ELF-1 (cell line): ENCODE measurements at places on chromosomes 12 and 14.

DNA sequence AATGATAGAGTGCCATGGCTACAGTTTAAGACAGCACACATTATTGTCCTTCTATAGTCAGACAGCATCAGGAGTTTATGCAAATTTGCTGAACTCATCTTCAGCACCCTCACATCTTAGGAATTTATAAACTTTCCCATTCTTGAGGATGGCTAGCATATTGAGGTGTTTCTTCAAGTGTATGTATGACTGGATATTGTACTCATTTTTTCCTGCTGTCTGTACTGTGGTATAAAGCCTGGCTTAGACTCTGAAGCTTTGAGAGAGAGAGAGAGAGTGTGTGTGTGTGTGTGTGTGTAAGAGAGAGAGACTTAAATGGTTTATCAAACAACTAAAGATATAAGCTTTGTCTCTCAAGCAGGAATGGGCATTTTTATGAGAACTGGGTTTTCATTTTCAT, 161.6 kb downstream of the PIK3C2G start:
- no peak for DNase-seq

GRCh38 chr12:107484230-107484629, 201.4 kb upstream of the PWP1 start:
- DNase-seq = no peak

- no peak for DNase-seq
Measured at GRCh38 chr14:91169951-91170350, 56.1 kb downstream of the DGLUCY start.

DNA sequence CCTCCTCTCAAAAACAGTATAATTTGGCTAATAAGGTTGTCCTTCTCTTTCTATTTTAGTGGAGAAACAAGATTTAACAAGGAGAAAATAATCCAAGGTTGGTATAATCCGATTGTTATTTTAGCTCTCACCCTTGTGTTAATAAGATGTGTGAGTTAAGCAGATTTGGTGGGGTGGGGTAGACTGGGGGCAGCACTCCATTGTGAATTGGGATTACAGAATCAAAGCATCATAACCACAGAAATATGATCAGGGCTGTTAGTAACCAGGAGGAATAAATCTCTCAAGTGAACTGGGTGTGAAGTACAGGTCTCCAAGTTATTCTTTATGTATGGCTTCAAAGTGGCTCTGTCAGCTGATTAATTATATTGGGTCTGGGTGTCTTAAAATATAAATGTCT, 10.2 kb downstream of the TIGAR start:
- no peak for DNase-seq
